ENCODE measurements at places on chromosomes 5 and 9. TPM values are rescaled to one million over a fixed set of nuclear protein-coding genes. Genes with fewer than 3 reads are reported as not detected.
A peak's percentile ranks its signal among the peaks of the same experiment; 100 is the strongest.

GRCh38 chr9:125999504-125999881, 252.3 kb downstream of the PBX3 start:
- no peaks in the 10 kb centered on the region for H3K36me3 ChIP-seq
- no peaks in the 10 kb centered on the region for H3K4me1 ChIP-seq
- H3K27ac ChIP-seq, result no peak overlapping the region
- H3K27me3 ChIP-seq, result no peaks in the 10 kb centered on the region
- DNase-seq, result no peak
- H3K4me3 ChIP-seq, result no peak overlapping the region

- DNase-seq, result no peak
- no peaks in the 10 kb centered on the region for H3K36me3 ChIP-seq
- H3K27ac ChIP-seq, result no peak overlapping the region
- no peaks in the 10 kb centered on the region for H3K27me3 ChIP-seq
- peaks cover 36% of the 10 kb centered on the region for H3K4me1 ChIP-seq
Measured at GRCh38 chr5:132070460-132071337, 2.9 kb upstream of the CSF2 start.

GRCh38 chr9:121902461-121903135, 190.5 kb downstream of the TTLL11 start:
- no peaks in the 10 kb centered on the region for H3K27me3 ChIP-seq
- H3K27ac ChIP-seq, result no peak overlapping the region
- H3K4me3 ChIP-seq, result no peak overlapping the region
- peaks cover 22% of the 10 kb centered on the region for H3K4me1 ChIP-seq

DNA sequence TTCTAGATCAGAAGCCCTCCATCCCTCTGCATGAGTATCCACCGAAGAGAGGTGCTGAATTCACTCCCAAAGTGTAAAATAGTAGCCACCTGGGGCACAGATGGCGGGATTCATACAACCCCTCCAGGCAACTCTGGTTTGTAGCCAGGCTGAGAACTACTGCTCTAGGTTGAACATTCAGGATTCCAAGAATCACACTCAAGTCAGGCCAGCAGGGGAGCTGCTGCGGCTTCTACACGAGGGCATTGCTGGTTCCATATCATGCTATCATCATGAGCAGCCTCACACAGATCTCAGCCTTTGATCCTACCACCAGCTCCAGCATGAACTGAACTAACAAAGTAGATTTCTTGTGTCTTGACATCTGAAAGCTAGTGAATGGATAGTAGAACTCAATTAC, 367.9 kb downstream of the DIRAS2 start:
- no peak overlapping the region for H3K4me3 ChIP-seq
- peaks cover 9% of the 10 kb centered on the region for H3K27me3 ChIP-seq
- H3K4me1 ChIP-seq, result no peaks in the 10 kb centered on the region
- DNase-seq, result no peak

- no peak for DNase-seq
- no peaks in the 10 kb centered on the region for H3K27me3 ChIP-seq
- no peaks in the 10 kb centered on the region for H3K4me1 ChIP-seq
- H3K4me3 ChIP-seq, result no peak overlapping the region
- H3K27ac ChIP-seq, result no peak overlapping the region
- H3K36me3 ChIP-seq, result no peaks in the 10 kb centered on the region
Measured at GRCh38 chr5:158033724-158034123, 174.8 kb upstream of the CLINT1 start.

- no peaks in the 10 kb centered on the region for H3K36me3 ChIP-seq
- no peak for DNase-seq
- no peak overlapping the region for H3K27ac ChIP-seq
- H3K4me1 ChIP-seq, result peaks cover 5% of the 10 kb centered on the region
Measured at GRCh38 chr9:110921705-110922104, 116.6 kb downstream of the LPAR1 start.

DNA sequence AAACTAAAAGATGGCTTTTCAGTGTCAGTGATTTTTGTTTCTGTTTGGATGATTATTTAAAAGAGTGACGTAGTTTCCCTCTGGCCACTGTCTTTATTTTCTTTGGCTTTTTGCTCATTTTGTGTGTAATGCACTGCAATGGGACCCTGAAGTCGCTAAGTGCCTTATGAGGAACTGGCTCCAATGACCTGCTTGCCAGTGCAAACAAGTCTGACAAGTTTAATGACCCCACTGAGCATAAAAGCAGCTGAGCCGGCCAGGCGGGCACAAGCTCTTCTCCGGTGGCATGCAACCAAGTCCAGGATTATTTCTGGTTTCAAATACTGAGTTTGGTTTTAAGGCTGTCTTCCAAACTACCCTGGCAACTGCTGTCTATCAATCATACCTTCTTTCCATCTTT, 15.6 kb upstream of the GNA14 start:
- DNase-seq, result peak; percentile 60
- no peaks in the 10 kb centered on the region for H3K27me3 ChIP-seq
- H3K4me3 ChIP-seq, result no peak overlapping the region
- peaks cover 9% of the 10 kb centered on the region for H3K4me1 ChIP-seq

- no peak for DNase-seq
- H3K4me3 ChIP-seq, result no peak overlapping the region
- no peaks in the 10 kb centered on the region for H3K27me3 ChIP-seq
Measured at GRCh38 chr5:125550274-125550673, 803.8 kb upstream of the ZNF608 start.

GRCh38 chr5:160159991-160160792, 40.9 kb upstream of the PWWP2A start:
- no peak overlapping the region for H3K4me3 ChIP-seq
- no peaks in the 10 kb centered on the region for H3K27me3 ChIP-seq
- peaks cover 13% of the 10 kb centered on the region for H3K4me1 ChIP-seq
- H3K27ac ChIP-seq, result peak overlapping the region; percentile 48

- H3K4me3 ChIP-seq, result no peak overlapping the region
- DNase-seq, result peak; percentile 71
- no peak overlapping the region for H3K27ac ChIP-seq
- H3K36me3 ChIP-seq, result no peaks in the 10 kb centered on the region
- H3K27me3 ChIP-seq, result no peaks in the 10 kb centered on the region
Measured at GRCh38 chr5:139982157-139982974, 60.7 kb downstream of the NRG2 start.

DNA sequence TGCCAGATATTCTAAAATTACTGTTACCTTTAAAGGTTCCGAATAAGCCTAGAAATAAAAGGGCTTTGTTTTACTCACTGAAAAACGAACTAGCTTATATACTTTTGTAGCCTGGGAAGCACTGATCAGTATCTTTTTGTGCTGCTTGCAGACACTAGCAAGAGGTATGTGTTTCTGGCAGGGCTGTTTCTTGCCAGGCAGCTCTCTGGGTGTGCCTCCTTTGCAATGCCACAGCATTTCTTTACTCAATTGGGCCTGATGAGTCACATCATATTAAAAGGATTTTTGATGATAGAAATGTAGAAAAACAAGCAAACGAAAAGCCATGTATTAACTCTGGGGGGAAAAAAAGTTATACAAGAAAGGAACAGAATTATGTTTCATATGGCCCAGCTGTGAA, 35.6 kb downstream of the CD180 start:
- H3K27ac ChIP-seq, result no peak overlapping the region
- peaks cover 25% of the 10 kb centered on the region for H3K36me3 ChIP-seq
- no peak overlapping the region for H3K4me3 ChIP-seq
- peaks cover 25% of the 10 kb centered on the region for H3K4me1 ChIP-seq
- no peak for DNase-seq
- no peaks in the 10 kb centered on the region for H3K27me3 ChIP-seq

- peaks cover 94% of the 10 kb centered on the region for H3K4me1 ChIP-seq
- no peak overlapping the region for H3K4me3 ChIP-seq
- no peaks in the 10 kb centered on the region for H3K27me3 ChIP-seq
- H3K27ac ChIP-seq, result peak overlapping the region; percentile 82
- DNase-seq, result no peak
- no peaks in the 10 kb centered on the region for H3K36me3 ChIP-seq
Measured at GRCh38 chr9:104905153-104905901, 22.6 kb downstream of the ABCA1 start.

GRCh38 chr5:3237276-3237868, 358.3 kb upstream of the IRX1 start:
- H3K27ac ChIP-seq, result no peak overlapping the region
- H3K4me3 ChIP-seq, result no peak overlapping the region
- no peaks in the 10 kb centered on the region for H3K36me3 ChIP-seq
- no peak for DNase-seq

DNA sequence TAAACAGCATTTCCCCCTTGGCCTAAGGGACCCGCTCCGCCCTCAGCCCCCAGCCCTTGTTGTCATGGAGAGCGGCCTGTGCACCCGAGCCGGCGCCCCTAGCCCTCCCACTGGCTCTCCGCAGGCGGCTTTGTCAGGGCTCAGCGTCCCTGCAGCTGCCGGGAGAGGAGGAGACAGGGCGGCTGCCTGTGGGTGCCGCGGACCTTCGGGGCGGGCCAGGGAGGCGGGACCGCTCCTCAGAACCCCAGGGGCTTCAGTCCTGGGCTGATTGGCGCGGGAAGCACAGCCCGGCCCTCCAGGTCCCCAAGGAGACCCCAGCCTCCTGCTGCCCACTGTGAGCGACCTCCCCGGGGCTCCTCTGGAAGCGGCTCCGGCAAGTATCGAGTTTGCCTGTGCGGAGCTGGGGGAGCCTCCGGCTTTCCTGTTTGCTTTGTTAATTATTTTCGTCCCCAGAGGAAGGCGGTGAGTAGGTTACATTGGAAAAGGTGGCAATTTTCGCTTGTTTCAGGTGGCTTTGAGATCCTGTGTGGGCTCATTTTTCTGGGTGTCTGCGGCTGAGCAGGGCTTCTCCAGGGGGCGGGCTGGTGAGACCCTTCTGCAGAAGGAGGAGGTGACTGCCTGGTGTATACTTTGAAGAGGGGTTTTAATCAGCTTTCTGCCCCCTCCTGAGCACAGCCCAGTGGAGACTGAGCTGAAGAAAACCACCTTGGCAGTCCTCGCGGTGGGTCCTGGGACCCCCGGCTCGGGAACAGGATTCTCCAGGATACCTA, at the start of gene FGD3:
TSS of gene FGD3 (plus strand) at position 256 of the 770 bp plus-strand sequence. CDS start 28,734 bp downstream, outside the sequence.
- DNase-seq, result peak; percentile 81
- H3K36me3 ChIP-seq, result no peaks in the 10 kb centered on the region
- H3K27me3 ChIP-seq, result peaks cover 45% of the 10 kb centered on the region
- H3K27ac ChIP-seq, result no peak within 1 kb of the TSS
- no peaks in the 10 kb centered on the region for H3K4me1 ChIP-seq
- H3K4me3 ChIP-seq, result peak within 1 kb of the TSS; percentile 49

Gene IPPK
- 2.7 TPM for polyA plus RNA-seq

Gene ANKRD34B
- not detected for polyA plus RNA-seq

Gene IL5
- polyA plus RNA-seq, result not detected

Gene HACD4
- 1.6 TPM for polyA plus RNA-seq

Gene CNTFR
- polyA plus RNA-seq, result 2.2 TPM

Gene GARNL3
- 4.0 TPM for polyA plus RNA-seq

Gene GKAP1
- 8.2 TPM for polyA plus RNA-seq

Gene CARTPT
- polyA plus RNA-seq, result 6.8 TPM

Measured in stomach (tissue), 19 donors.